NB4 (cell line): ENCODE measurements at places on chromosomes 1 and 21.
A peak's percentile ranks its signal among the peaks of the same experiment; 100 is the strongest.

- DNase-seq = no peak
Observed at GRCh38 chr1:19909392-19909791, 14.0 kb downstream of the PLA2G2E start.

DNA sequence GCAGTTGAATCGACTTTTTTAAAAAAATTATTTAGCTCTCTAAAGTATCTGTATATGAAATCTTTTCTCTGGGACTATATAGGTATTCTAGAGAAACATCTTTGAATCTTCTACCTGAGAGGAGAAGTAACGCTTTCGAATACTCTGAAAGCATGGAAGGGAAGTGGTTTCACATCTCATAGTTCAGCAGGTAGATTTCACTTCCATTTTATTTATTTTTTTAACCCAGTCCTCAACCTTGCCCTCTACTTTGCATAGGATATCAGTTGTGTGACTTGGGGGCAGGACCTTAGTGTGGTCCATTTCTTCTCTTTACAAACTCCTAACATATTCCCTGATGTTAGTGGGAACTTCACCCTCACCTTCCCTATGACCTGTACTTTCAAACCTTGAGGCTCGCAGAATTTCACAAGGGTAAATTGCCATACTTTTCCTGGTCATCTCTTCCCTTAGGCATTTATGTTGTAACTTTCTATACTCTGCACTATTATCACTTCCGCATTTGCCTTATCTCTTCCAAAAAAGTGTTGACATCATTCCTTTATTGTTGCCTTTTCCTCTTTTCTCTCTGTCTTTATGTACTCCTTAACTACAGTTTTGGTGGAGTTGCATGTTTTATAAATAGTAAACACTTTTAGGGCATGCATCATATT is 1208.5 kb upstream of the ADGRL4 start:
- no peak for DNase-seq

- no peak for DNase-seq
Observed at GRCh38 chr1:183697814-183698590, 44.9 kb upstream of the APOBEC4 start.

- DNase-seq = no peak
Observed at GRCh38 chr1:7650801-7651200, 120.3 kb upstream of the VAMP3 start.

GRCh38 chr1:204104331-204105130 is 31.6 kb downstream of the SOX13 start:
- peak; percentile 60 for DNase-seq

GRCh38 chr1:60245324-60245723 is 171.8 kb upstream of the C1orf87 start:
- no peak for DNase-seq

GRCh38 chr1:232697187-232697822 is 67.4 kb upstream of the SIPA1L2 start:
- no peak for DNase-seq

GRCh38 chr1:230626232-230626631 is 16.0 kb upstream of the COG2 start:
- no peak for DNase-seq

DNA sequence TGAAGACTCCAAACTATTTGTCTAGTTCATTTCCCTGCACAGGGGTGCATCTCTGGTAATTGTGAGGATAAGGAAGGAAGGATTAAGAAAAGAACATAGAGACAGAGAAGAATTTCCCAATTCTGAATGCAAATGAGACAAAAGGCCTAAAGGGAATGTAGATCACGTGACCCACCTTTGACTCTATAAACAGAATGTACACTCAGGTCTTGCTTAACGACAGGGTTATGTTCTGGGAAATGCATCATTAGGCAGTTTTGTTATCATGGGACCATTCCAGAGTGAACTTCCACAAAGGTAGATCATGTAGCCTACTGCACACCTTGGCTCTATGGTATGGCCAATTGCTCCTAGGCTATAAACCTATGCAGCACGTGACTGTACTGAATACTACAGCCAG is 252.3 kb upstream of the ZP4 start:
- no peak for DNase-seq

GRCh38 chr1:30742300-30742962 is 15.1 kb downstream of the LAPTM5 start:
- no peak for DNase-seq

DNA sequence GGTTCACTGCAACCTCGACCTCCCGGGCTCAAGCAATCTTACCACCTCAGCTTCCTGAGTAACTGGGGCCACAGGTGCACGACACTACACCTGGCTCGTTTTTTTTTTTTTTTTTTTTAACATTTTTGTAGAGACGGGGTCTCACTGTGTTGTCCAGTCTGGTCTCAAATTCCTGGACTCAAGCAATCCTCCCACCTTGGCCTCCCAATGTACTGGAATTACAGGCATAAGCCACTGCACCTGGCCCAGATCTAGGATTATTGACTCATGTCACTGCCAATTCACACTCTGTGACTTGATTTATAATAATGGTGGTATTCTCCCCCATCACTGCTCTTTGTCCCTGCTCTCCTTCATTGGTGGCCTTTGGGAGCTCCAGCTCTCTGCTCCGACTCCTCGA is 145.1 kb downstream of the PTPRU start:
- DNase-seq = no peak

- peak; percentile 3 for DNase-seq
Observed at GRCh38 chr21:15445327-15445726, 284.5 kb upstream of the USP25 start.

DNA sequence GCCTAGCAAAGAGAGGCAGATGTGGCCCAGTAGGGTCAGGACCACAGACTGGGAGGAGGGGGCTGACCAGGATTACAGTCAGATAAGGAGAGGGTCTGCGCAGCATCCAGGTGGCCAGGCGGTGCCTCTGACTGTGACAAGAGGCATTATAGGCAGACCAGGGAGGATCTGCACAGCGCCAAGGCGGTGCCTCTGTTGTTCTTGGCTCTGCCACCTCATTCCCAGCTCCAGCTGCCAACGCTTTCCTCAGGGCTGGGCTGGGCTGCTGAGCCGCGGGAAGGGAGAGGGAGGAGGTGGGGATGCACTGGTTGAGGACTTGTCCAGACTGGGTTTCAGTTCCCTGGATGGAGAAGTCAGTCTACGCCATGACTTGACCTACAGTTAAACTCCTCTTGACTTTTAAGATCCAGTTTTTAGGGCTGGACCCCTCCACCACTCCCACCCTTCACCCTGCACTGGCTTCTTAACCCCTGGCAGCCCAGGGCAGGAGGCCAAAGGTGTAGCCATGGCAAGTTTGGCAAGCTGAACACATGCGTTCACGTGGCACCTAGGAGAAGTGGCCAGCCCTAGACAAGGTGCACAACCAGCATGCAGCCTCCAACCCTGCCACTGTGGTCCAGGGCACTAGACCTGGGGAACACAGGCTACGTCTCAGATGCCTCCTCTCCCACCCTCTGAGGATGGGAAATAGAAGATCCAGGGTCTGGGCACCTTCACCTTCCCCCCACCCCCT is 4.5 kb upstream of the CRABP2 start:
- no peak for DNase-seq

DNA sequence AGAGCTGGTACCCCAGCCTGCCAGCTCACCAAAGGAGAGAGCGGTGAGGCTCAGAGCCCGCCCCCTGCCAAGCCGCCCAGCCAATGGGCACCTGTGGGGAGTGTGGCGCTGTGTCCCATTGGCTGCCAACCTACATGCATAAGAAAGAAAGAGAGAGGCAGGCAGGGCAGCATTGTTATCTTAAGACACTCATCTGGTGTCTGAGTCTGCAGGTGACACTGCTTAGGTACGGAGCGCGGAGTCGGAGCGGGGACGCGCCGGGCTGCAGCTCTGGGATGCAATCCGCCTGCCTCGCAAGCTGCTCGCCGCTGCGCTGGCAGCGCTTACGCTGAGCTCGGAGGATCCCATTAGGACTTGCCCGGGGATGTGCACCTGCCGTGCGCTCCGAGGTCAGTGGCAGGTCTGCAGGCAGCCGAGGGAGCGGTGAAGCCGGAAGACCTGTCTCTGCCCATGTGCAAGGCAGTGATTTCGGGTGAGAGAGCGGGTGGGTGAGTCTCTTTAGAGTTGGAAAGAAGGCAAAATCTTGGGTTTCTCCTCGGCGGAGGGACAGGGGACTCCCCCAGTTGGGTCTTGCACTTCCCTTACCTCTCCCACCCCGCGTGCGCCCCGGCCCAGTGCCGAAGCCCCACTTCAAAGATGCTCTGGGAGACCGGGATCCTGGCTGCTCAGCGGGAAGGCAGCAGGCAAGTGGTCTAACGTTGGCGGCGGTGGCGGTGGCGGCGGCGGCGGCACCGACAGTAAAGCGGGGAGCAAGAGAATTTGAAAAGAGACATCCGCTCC is at the start of gene BRINP2:
BRINP2 (plus strand) TSS at position 203 of the 780 bp plus-strand sequence. CDS start 58,919 bp downstream, outside the sequence.
- no peak for DNase-seq

DNA sequence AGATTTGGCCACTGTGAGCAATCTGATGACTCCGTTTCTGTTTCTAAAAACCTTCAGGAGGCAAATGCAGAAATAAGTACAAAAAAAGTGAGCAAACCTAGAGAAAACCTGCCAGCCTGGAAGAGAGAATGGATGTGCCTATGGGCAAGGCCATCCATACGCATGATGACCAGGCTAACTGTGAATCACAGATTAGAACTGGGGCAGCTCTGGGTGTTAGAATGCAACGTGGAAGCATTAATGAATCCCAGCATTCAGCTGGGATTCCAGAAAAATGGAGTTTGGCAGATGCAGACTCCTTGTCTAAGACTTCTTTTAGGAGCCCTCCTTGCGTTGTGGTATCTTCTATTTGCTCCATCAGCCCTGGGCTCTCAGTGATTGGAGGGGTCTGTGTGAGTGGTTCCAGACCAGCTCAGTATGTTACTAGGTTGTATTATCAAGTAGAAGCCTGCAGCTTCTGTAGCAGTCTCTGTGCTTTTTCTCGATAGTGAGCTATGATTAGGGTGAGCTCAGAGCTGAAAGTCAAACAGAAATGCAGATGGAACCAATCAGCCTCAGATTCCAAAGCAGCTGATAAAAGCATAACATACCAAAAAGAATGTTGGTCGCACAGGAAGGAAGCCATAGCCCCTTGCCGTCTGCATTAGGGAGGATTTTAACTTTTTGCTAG is 154.0 kb downstream of the PSMG1 start:
- DNase-seq = no peak

DNA sequence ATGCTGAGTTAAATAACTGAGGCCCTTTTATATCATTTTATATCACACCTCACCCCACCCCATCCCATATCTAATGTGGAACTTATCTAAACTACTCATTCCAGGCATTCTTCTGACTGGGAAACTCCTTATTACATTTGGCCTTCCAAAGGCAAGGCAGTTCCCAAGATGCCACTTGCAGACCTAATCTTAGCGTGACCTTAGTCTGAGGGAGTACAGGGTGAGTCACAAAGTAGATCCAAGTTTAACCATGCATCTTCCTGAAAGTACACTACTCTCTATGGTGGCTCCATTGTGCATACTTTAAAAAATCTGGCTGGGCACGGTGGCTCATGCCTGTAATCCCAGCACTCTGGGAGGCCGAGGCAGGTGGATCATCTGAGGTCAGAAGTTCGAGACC is 353.6 kb upstream of the C1orf87 start:
- DNase-seq = no peak

DNA sequence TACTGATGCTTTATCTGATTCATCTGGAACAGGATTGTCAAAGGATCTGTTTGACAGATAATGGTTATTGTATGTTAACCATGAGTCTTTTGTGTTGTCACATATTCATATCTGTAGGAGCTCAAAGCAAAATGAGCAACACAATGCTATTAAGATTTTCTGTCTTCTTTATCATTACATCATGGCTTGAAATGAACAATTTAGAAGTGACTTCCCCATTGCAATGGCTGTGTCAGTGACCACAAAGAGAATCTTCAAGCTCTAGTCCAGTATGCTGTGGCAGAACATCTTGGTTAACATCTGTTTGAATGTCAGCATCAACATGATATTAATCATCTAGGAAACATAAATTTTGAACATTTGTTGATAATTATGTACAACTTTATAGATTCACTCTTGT is 1148.5 kb downstream of the PLA2G4A start:
- DNase-seq = no peak

GRCh38 chr1:39933956-39934941 is 20.7 kb upstream of the MFSD2A start:
- DNase-seq = peak; percentile 99

DNA sequence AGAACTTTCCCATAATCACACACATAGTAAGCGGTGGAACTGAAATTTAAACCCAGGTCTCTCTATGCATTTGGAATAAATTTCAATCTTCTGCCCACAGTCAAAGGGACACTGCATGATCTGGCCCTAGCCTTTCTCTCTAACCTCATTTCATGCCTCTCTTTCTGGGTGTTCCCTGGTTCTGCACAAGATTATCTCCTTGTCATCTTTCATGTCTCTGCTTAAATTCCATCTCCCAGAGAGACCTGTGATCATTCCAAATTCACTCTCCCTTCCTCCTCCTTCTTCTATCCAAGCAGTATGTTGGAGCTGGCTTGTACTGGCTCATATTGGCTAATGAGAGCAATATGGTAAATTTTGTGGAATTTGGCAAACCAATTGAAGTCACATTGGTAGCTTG is 22.2 kb downstream of the ETV3L start:
- DNase-seq = no peak

GRCh38 chr1:3915551-3916121 is 15.6 kb upstream of the C1orf174 start:
- no peak for DNase-seq

DNA sequence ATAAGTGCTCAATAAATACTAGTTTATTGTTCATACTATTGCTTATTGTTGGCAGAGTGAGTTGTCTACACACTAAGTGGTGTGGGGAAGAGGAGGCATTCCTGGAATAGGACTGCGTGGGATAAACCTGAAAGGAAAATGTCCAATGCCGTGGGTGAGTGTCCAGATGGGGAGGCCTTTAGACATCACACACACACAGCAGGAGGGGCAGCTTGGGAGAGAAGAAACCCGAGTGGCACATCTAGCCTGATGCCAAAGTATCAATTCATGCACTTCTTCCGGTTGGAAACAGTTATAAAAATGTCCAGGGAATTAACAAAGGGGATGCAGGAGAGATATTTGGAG is 27.3 kb downstream of the CCN1 start:
- DNase-seq = no peak

DNA sequence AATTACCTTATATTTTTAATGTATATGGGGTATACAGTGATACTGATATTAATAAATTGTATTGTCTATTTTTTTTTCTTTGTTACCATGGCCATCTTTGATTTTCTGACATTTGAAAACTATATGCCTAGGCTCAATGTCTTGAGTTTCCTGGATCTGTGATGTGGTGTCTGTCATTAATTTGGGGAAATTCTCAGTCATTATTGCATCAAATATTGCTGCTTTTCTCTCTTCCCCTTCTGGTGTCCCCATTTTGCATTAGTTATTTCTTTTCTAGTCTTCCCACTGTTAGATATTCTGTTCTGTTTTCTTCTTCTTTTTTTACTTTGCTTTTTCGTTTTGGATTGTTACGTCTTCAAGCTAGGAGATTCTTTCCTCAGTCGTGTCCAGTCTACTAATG is 33.8 kb downstream of the ZBTB40 start:
- DNase-seq = no peak
